ENCODE measurements at places on chromosomes 7 and 10.

- no peak for DNase-seq
These were observed 1038.9 kb downstream of the GRM8 start for GRCh38 chr7:126213876-126214275.

GRCh38 chr7:137413901-137414300 lies 70.4 kb upstream of the PTN start:
- DNase-seq: no peak

DNA sequence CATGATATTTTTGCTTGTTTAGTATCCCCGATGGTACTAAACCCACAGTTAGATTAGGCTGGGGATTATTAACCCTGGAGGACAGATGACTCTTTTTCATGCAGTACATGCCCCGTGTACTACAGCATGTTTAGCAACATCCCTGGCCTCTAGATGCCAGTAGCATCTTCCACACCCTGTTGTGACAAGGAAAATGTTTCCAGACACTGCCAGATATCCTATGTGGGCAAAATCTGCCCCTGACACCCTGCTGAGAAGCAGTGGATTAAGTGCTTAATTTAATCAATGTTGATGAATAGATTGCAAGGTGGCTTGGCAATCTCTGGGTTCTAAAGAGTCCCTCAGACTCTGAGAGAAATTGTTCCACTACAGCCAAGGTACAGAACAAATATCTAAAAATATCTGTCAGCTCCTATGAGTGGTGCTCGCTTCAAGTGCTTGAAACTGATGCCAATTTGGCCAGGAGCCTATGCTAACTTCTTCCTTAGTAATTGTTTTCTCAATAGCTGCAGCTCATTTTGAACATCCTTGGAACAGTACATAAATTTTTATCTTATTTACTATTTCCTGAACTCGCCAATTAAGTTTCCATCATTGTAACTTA lies 247.0 kb downstream of the SORCS1 start:
- DNase-seq: no peak

GRCh38 chr10:103554488-103555324 lies 61.2 kb downstream of the NEURL1 start:
- peak; percentile 81 for DNase-seq

GRCh38 chr10:76242956-76243355 lies 811.5 kb downstream of the LRMDA start:
- DNase-seq: no peak

- no peak for DNase-seq
These were observed 526 bp upstream of the LAMTOR4 start for GRCh38 chr7:100148225-100148558.

GRCh38 chr10:73814896-73815718 lies 3.7 kb upstream of the NDST2 start:
- peak; percentile 52 for DNase-seq

- no peak for DNase-seq
These were observed 279.5 kb upstream of the AKR1E2 start for GRCh38 chr10:4546500-4546899.

- no peak for DNase-seq
These were observed 142.5 kb downstream of the DNAJB6 start for GRCh38 chr7:157479326-157479725.

GRCh38 chr7:112147793-112148361 lies 58.3 kb downstream of the DOCK4 start:
- DNase-seq: no peak

DNA sequence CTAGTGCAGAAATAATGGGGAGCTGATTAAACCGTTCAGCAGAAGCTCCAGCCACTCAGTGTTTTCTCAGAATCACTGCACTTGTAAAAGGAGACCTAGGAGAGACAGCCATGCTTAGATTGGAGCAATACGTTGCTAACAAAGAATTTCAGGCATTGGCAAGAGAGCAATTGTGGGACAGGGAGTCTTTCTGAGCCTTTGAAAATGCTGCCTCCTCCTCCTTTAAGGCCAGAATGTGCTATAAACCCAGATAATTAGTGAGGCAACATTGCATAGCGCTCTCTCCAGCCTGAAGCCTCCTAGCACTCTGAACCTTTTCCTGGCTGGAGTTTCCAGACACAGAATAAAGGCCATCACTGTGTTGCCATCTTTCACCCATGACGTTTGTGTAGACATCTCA lies 18.5 kb upstream of the PTPRN2 start:
- DNase-seq: no peak

DNA sequence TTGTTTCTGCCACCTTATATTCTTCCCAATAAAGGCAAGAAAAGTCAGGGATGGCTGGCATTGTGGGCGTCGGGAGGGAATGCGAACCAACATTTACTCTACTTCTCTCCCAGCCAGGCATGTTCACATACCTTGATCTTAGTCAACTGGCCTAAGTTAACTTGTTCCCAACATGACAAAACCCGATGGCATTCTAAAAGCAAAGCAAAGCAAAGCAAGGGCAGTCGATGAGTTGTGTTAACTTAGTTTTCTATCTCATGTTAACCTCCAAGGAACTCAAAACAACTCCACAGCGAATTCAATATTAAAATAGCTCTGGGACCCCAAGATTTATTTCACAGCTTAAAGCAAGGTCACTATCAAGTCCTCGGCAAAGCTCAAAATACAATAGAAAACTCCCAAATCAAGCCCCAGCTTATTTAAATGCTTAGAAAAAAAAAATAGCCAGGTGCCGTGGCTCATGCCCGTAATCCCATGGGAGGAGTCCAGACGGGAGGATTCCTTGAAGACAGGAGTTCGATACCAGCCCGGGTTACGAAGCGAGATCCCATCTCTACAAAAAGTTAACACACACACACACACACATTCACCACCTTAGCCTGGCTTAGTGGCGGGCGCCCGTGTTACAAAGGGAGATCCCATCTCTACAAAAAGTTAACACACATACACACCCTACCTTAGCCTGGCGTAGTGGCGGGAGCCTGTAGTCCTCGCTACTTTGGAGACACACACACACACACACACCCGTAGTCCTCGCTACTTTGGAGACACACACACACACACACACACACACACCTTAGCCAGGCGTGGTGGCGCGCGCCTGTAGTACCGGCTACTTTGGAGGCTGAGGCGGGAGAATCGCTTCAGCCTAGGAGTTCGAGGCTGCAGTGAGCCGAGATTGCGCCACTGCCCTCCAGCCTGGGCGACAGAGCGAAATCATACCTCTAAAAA lies 901 bp upstream of the CCNY start:
- DNase-seq: no peak

DNA sequence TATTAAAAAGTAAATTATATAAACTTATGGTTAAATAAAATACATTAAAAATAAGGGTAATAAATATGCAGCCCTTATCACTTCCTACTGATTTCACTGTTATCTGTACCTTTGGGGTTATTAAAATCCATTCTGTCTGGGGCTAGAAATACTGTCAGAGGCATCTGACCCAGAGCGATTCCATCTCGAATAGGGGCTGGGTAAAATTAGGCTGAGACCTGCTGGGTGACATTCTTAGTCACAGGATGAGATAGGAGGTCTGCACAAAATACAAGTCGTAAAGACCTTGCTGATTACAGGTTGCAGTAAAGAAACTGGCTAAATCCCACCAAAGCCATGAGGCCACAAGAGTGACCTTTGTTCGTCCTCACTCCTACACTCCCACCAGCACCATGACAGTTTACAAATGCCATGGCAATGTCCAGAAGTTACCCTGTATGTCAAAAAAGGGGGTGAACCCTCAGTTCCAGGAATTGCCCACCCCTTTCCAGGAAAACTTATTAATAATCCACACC lies 77.6 kb downstream of the COBL start:
- DNase-seq: no peak

DNA sequence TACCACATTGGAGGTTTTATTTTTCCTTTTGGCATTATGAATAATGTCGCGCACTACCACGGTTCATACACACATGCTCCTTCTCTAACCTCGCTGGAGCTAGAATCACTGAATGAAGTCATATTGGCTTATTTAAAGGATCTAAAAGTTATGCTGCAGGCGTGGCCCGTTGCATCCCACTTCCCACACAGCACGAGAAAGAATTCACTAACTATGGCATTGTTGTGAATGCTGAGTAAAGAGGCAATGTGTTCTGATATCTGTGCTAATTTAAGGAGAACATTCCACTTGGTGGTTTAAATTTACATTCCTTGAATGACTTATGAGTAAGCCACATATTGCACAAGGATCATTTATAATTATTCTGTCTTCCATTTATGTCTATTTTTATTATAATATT lies 20.7 kb downstream of the TCERG1L start:
- peak; percentile 13 for DNase-seq
